Activated T-cell treated with anti-CD3 and anti-CD28 coated beads for 24 hours (primary cell): ENCODE measurements at places on chromosomes 16 and 17.

DNA sequence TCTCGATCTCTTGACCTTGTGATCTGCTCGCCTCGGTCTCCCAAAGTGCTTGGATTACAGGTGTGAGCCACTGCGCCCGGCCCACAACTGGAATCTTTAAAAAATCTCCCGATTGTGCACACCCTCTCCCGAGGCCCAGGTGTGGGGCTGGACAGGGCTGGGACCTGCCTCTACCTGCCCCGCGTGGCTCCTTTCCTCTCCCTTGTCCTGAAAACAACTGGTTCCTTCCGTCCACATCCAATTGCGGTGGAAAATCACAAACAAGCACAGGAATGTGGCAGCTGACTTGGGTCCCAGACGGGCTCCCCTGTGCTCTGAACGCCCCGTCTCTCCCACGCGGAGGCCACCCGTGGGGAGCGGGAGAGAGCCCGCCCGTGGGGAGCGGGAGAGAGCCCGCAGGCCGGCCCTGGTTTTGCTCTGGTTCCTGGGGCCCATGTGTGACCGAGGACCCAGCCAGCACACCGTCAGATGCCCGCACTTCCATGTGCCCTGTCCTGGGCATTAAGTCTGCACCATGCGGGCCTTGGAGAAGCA lies 3.0 kb upstream of the TMEM204 start:
- DNase-seq, result no peak

GRCh38 chr17:28928061-28928460 lies 23.3 kb downstream of the PHF12 start:
- peak; percentile 12 for DNase-seq

GRCh38 chr16:66326991-66327513 lies 39.4 kb upstream of the CDH5 start:
- DNase-seq, result no peak

DNA sequence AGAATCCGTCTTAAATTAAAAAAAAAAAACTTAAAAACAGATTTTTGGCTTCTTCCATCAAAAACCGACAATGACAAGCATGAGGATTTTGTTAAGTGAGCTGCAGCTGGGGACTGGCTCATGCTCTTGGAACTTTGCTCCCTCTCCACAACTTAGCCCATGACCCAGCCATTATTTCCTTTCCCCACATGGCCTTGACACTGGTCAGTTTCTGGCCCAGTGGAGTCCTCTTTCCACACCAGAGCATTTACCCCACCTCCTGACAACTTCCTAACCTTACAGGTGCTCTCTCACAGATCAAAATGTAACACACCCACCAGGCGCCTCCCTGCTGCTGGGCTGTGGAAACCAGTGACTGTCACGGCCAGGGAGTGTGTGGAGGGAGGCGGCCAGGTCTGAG lies 62.7 kb upstream of the ZNF267 start:
- DNase-seq, result no peak
